Peyer's patch (tissue), 4 donors: ENCODE measurements at places on chromosomes 6 and 20. TPM values are rescaled to one million over a fixed set of nuclear protein-coding genes. Genes with fewer than 3 reads are reported as not detected.

DNA sequence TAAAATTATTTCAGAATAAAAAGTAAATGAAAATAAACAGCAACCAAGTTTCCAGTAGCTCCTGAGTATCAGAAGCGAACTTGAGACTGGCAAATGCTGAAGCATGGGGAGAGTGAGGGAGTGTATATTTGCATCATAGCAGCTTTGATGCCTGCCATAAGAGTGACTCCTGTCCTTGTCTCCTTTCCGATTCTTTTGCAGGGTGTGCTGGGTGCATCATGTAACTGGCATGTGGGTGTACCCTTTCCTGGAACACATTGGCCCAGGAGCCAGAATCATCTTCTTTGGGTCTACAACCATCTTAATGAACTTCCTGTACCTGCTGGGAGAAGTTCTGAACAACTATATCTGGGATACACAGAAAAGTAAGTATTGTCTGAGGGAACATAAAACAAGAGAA lies 117.4 kb downstream of the ADAT2 start:
- DNase-seq = no peak

DNA sequence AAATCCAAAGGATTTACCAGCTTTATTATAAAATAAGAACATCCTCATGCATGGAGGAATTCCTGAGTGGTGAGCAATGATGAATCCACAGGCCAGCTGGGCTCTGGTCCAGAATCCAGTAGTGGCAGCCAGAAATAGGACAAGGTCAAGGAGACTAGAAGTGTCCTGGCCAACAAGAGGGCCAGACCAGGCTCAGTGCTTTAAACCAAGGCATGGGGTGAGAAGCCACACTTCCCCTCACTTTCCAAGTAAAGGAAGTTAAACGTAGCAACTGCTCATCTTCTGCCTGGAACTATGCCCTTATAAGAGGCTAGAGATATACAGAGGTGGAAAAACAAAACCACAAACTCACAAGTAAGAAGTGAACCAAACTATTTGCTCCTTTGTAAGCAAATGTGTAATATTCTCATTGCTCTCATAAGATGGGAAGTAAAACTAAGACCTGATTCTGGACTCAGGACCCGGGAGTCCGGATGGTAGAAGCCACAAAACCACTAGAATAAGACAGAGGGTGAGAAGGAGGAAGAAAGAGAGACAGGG lies 253.2 kb downstream of the UST start:
- no peak for DNase-seq

GRCh38 chr6:131096786-131097185 lies 33.7 kb upstream of the EPB41L2 start:
- DNase-seq = no peak

DNA sequence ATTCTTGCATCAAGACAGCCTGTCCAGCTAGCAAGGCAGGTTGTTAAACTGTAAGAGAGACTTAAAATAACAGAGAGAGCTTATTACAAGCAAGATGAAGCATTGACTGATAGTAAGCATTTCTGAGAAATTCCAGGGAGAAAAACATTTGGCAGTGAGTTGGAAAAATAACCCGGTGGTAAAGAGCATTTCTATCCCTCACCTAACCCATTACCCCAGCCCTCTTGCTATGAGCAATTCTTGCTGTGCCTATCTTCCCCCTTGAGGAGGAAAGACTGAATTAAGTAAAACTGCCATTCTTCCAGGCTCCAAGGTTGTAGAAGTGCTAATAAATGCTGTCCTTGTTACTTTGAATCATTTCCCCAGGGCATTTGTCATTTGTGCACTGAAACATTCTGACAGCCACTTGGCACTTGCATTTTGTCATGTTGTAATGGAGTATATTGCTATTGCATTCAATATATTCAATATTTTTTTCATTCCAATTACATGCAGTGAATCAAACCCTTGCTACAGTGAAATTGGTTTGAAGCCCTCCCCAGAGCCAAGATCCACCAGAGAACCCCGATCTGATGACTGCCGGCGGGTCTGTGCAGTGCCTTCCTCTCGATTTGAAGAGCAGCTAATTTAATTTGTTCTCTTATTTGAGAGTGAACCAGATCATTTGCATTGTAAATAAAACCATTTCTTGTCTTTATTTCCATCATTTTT lies 291.1 kb downstream of the HIVEP2 start:
- no peak for DNase-seq

CST5 gene
- total RNA-seq = not detected

DNA sequence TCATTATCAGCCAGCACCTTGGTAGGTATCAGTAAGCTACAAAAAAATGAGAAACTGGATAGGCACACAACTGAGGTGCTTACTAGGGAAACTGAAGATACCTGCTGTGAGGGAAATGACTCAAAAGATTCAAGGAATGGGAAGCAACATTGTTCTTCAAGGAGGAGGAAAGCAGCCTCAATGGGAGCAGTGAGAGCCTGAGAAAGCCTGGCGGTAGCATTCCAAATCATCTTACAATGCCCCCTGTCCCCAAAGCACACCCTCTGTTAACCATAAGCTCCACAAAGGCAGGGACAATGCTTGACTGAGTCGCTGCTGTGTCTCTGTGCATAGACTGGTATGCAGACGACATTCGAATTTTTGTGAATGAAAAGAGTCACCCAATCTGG lies 10.6 kb downstream of the PKHD1 start:
- no peak for DNase-seq

DNA sequence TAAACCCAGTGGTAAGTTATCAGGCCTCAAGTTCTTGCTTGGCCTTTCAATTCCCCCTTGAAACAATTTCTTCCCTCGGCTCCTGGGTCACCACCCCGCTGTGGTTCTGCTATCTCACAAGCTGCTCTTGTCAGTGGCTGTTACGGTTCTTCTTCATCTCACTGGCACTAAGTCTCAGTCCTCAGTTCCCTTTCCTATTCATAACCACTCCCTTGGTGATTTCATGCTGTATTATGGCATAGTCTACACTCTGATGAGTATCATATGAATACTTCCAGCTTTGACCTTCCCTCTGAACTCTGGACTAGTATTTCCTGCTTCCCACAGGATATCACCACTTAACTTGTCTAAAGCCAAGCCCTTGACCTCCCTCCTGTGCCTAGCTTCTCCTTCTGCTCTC lies 7.9 kb downstream of the TAAR1 start:
- DNase-seq = no peak

BPIFB2 gene
- not detected for total RNA-seq

DNA sequence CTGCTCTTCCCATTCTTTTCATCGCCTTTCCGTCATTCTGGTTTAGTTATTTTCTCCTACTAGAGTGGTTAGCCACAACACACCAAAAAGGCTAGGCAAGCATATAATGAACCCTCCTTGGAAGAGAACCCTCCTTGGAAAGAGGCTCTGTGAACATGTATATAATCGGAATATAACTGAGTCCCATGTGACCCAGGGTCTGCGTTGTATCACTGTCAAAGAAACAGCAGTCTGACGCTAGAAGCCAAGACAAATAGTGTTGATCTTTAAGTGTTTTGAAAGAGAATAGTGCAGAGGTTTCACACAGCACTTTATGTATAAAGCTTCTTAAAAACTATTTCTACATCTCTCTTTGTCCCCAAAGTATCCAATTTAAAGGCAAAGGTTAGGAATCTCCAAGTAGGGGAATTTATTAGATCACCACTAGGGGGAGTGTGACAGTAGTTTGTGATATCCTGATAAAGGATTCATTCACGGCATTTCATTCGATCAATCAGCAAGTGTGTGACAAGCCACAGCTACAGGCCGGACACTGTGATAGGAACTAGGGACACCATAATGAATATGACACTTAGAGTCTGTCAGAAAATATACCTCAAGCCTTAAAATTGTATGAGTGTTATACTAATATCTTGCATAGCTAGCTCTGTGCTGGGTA lies 395.3 kb downstream of the CD109 start:
- no peak for DNase-seq

GRCh38 chr6:159090530-159091480 lies 46.0 kb upstream of the TAGAP start:
- no peak for DNase-seq

- no peak for DNase-seq
Measured at GRCh38 chr6:42340511-42340910, 111.2 kb downstream of the TRERF1 start.

SCRT2 gene
- total RNA-seq = not detected

- no peak for DNase-seq
Measured at GRCh38 chr6:18389479-18389878, 2.3 kb downstream of the RNF144B start.

- no peak for DNase-seq
Measured at GRCh38 chr20:37290158-37290810, 829 bp downstream of the MANBAL start.

DNA sequence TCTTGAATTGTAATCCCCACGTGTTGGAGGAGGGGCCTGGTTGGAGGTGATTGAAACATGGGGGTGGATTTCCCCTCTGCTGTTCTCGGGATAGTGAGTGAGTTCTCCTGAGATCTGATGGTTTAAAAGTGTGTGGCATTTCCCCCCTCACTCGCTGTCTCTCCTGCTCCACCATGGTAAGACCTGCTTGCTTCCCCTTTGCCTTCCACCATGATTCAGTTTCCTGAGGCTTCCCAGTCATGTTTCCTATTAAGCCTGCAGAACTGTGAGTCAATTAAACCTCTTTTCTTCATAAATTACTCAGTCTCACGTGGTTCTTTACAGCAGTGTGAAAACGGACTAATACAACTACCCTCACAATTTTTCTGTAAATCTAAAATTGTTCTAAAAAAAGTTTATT lies 26.8 kb upstream of the FAM184A start:
- DNase-seq = no peak

WFDC5 gene
- not detected for total RNA-seq

DNA sequence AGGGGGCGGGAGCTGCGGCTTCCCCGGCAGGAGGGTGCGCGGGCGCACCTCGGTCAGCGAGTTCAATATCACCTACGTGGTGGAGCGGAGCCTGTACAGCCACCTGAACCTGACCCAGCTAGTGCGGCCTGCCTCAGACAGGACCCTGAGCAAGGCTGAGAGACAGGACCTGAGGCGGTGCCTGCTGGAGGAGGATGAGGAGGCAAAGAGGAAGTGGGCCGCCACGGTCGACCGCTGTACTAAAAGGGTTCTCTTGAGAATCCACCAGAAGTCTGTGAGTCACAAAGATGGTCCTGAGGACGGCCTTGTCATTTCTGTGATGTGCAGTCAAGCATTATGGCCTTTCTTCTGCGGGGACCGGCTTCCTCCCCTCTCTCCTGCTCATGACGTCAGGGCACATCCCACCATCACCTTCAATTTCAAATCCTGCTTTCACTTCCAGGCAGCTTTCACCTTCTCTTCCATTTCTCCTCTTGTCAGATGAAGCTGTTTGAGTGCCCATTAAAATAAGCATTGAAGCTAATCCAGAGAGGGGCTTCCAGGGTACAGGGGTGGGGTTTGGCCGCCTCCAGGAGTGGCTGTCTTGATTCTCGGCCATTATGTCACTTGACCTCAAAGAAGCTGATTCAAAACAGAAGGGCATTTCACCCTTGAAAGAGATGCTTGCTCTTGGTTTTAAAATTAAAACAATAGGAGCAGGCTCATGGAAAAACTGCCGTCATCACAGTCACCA lies 177.6 kb downstream of the SASH1 start:
- peak; percentile 90 for DNase-seq
